GM23338 (cell line): ENCODE measurements at places on chromosomes 3 and 15. TPM values are rescaled to one million over a fixed set of nuclear protein-coding genes. Genes with fewer than 3 reads are reported as not detected.

- no peak for DNase-seq
These were observed 30.3 kb downstream of the MYLK start for GRCh38 chr3:123853686-123854372.

DNA sequence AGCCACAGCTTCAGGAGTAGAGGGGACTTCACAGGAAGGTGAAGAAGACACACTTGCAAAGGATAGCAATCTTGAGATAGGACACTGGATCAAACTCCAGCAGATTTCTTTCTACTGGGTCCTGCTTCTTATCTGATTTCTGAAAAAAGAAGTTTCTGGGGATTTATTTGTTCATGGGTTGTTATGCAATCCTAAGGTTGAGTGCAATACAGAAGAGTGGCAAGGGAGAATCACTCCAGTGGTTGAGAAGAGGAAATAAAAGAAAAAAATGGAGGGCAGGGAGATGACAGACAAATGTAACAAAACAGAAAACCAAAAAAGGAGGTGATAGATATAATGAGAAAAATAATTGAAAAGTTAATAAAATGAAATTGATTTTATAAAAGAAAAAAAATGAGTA, 858.3 kb downstream of the TUSC7 start:
- no peak for DNase-seq

Gene OXSM
- 2.2 and 4.6 TPM in 2 replicates for total RNA-seq

DNA sequence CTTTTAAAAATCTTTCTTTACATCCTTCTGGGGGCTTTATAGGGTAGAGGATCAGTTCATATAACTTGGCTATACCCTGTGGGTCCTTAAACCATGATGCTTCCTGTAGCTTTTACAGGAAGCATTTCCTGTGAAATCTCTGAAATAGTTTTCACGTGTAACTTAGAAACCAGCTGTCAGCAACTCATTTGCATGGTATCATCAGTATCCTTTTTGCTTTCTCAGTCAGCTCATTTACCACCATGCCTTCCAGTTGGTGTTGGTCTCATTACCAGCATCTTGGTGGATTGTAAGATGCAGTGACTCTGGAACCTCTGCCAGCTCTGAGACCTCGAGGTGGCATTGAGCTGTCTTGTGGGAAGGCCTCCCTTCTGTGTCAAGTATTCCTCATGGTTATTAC, 96.7 kb upstream of the MYZAP start:
- DNase-seq = no peak

DNA sequence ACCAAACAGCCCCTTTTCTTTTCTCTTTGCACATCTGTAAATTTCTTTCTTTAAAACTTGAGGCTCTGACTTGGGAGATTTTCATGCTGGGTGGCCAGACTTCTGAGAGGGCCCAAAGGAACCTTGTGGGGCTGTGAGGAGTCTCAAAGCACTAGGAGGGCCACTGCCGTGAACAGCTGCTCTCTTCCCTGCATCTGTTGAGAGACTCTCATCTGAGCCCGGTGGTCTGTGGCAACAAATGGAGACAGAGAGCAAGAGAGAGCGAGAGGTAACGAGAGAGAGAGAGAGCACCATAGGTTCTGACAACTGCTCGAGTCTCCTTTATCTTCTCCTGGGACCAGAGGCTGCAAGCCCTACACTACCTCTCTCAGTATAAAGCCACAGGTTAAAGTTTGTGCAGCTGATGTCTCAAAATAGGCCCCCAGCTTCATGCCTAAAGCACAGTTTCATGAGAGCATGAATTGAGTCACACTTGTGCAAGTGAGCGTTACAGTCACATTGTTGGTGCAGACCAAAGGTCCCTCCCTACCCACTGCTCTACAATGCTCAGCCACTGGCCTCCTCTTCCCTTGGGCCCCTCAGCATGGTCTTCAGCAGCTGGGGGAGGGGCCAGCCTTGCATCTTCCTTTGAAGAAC, 60.7 kb downstream of the ZNF621 start:
- no peak for DNase-seq

- no peak for DNase-seq
These were observed 54.4 kb downstream of the PGPEP1L start for GRCh38 chr15:98953000-98953787.

- no peak for DNase-seq
These were observed 137.7 kb upstream of the ZPLD1 start for GRCh38 chr3:102297072-102297658.

Gene CFAP92
- total RNA-seq = 1.6 and 2.1 TPM in 2 replicates

- no peak for DNase-seq
These were observed 60.6 kb upstream of the GOLGA8B start for GRCh38 chr15:34644061-34644460.

- DNase-seq = no peak
These were observed 36.6 kb downstream of the CD86 start for GRCh38 chr3:122091602-122092295.

DNA sequence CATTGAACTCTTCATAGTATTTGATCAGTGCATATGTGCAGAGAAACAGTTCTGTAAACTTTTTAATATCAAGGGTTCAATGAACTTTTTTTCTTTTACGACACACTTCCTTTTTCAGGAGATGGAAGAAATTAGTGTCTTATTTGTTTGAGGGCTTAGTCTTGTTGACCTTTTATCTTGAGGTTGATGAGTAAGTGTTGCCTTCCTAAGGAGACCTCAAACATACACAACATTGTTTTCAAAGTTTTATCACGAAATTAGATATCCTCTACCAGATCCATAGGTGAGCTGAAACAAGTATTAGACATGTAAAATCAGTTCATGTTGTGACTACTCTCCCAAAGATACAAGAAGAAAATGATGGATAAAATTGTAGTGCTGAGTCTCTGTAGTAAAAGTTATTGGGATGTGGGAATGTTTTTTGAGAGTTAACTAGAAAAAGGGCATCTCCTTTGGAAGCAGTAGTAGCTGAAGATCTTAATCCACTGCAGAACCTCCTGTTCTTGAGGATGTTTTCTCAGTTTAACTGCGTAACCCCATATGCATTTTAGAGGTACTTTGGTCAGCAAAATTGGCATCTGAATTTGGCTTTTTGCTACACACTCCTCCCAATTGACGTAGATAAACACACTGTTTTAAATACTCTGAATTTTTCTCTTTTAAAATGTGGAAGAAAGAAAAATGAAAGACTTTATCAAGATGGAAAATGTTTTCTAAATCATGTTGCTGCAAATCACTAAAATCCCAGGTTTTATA, 116.8 kb downstream of the GALK2 start:
- DNase-seq = no peak

DNA sequence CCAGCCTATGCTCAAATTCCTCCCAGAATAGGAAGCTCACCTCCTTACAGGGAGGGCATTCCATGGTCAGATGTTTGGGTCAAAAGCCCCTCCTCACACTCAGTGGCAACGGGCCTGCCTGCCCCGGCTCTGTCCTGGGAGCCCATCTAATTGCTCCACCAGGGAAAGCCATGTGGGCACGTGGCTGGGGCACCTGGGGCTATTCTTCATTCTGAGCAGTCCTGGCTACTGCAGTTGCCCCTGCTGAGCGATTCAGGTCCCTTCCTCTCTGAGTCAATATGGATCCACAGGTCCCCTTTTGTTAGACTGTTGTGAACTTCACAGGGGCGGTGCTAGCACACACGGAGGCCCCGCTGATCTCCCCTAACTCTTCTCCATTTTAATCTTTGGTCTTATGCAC, 39.4 kb downstream of the TPRA1 start:
- DNase-seq = no peak

Gene GOLGA8J
- not detected in 2 replicates for total RNA-seq

DNA sequence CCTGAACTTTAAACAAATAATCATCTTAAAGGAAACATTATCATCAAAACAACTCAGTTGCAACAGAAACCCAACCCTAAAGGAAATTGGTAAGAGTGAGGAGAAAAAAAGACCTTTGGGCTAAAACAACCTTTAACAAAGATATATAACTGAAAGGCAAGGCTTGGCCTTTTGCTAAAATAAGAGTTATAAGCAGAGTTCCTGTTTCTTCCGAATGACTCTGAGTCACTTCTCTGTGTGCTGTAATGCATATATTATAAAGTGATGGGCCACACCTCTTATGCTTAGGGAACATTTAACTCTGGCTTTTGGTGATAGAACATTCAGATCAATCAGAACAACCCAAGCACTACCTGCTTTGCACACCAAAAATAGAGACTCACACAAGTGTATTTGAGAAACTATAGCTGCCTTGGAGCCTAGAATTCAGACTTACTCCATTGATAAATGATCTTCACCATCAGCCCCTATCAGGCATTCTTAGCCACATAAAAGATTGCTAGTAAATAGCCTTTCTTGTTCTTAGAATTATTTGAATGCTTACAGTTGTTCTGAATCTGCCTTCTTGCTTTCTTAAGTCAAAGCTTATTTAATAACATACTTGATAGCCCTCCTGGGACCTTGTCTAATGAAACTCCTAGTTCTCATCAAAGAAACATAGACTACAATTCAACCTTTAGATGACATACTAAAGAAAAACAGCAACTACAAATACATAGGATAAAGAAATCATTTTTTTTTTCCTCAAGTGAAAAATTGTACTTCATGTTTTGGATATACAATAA, 294.2 kb upstream of the SEMA6D start:
- no peak for DNase-seq

- no peak for DNase-seq
These were observed 10.2 kb downstream of the MBNL1 start for GRCh38 chr3:152278756-152279427.

Gene ILDR1
- total RNA-seq = 0.97 and 1.2 TPM in 2 replicates

DNA sequence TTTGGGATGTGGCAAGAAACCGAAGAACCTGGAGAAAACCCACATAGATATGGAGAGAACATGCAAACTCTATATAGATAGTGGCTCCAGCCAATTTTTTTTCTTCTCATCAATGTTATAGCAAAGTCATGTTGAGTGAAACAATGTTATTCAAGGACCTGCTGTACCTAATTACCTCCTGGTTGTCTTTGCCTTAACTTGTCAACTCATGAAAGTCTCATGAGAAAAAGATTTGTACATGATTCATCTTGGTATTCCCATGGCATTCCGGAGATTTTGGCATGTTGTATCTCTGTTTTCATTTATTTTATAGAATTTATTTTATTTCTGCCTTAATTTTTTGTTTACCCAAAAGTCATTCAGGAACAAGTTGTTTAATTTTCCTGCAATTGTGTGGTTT, 303.8 kb upstream of the CDIN1 start:
- no peak for DNase-seq

- no peak for DNase-seq
These were observed 4.5 kb upstream of the POPDC2 start for GRCh38 chr3:119664850-119665379.

Gene CPLX3
- 0.62 and 0.66 TPM in 2 replicates for total RNA-seq

Gene DISP2
- total RNA-seq = 1.0 and 1.3 TPM in 2 replicates

DNA sequence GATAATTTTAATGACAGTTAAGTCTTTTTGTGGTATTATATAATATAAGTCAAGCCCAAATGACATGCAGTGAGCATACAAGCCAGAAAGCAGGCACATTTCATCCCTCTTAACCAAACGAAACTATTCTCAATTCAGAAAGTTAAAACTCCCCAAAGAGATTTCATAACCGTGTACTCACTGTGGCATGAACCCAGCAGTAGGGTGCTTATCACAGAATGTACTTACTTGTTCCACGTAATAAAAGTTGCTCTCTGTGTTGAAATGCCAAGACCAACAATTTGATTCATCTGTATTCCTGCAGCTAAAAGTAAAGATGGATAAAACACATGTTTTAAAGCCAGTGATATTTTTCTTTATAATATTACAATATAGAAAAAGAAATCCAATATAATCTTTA, 12.1 kb downstream of the GK5 start:
- no peak for DNase-seq

GRCh38 chr3:20078194-20078714, 38.0 kb downstream of the KAT2B start:
- no peak for DNase-seq

DNA sequence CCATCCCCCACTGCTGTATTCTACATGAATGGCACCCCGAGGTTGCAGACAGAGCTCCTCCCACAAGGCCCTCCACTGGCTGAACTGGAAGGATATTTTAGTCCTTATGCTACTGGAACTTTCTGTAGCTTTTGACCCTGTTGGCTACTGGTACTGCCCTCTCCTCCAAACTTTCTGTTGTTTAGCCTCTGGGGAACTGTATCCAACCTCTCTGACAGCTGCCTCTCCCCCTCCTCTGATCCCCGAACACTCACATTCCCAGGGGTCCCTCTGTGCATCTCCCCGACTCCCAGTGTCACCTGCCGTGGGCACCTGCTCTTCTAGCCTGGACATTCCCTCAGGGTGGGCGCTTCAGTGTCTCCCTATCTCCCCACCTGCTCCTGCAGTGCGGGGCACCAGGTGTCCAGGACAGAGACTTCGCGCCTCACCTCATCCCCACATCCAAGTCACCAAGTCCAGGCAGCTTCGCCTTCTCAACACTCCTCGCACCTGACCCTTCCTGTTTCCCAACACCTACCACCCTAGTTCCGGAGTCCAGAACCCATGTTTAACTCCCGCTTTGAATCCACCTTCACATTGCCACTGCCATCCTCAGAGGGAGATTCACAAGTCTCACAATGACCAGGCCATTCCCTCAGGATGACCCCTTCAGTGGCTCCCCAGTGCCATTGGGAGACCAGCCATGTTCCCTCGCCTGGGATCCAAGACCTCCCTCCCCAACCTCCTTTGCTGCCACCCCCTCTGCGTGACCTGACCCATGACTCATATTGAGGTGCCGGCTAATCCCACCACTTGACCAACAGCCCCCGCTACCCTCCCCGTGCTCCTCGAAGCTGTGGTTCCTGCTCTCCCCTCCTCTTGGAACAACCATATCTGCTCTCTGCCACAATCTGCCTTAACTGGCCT, 34.2 kb downstream of the BDH1 start:
- no peak for DNase-seq

Gene FEZF2
- 0.50 TPM in 1 of 2 replicates, not detected in the other for total RNA-seq

Gene FYCO1
- total RNA-seq = 17.2 and 19.1 TPM in 2 replicates

Gene TRPM1
- not detected in 2 replicates for total RNA-seq

DNA sequence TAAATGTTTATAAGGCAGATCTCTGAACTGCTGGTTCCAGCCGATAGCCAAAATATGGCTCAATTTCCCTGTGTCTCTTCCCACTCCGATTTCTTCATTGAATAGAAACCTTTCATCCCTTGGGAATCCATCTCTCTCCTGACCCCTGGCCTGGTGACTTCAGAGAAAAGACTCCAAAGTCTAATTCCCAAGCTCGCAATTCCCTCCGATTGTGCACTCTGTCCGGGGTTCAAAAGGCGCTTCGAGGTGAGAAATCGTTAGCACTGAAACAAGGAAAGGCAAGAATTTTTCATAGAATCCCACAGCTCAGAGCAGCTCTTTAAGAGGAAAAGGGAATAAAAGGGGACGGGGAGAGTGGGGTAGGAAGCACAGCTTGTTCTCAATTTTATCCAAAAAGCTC, 18.4 kb upstream of the RAD18 start:
- DNase-seq = no peak
